Left ventricle myocardium inferior (tissue), 1 donor: ENCODE measurements at places on chromosomes 4 and X. TPM values are rescaled to one million over a fixed set of nuclear protein-coding genes. Genes with fewer than 3 reads are reported as not detected.

The STPG2 gene
- total RNA-seq = not detected

- H3K27ac ChIP-seq = no peak overlapping the region
- no peak for DNase-seq
- H3K27me3 ChIP-seq = no peaks in the 10 kb centered on the region
- H3K4me3 ChIP-seq = no peak overlapping the region
Observed at GRCh38 chrX:37921758-37922157, 74.4 kb upstream of the DYNLT3 start.

- no peaks in the 10 kb centered on the region for H3K27me3 ChIP-seq
- no peak overlapping the region for H3K4me3 ChIP-seq
- no peak overlapping the region for H3K27ac ChIP-seq
- H3K4me1 ChIP-seq = no peaks in the 10 kb centered on the region
- no peak for DNase-seq
Observed at GRCh38 chr4:184500748-184501589, 26.6 kb upstream of the IRF2 start.

The CFAP47 gene
- total RNA-seq = not detected

DNA sequence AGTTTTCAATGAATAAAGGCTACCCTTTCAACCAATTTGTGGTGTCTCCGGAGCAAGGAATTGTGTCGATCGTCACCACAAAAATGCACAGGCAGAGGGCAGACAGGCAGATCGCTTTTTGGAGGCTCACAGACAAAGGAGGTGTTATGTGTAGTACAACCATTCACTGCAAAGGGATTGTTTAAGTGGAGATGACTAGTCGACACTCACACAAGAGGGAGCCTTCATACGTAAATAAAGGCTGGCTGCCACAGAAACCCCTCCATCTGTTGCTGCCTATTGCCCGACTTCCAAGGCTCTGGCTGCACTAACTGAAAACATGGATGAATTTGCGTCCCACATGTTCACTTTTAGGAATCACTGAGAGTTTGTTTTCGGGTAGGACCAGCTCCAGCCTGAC is 281.1 kb downstream of the NKX6-1 start:
- DNase-seq = no peak
- no peak overlapping the region for H3K27ac ChIP-seq
- no peaks in the 10 kb centered on the region for H3K36me3 ChIP-seq
- no peaks in the 10 kb centered on the region for H3K27me3 ChIP-seq
- H3K4me3 ChIP-seq = no peak overlapping the region

DNA sequence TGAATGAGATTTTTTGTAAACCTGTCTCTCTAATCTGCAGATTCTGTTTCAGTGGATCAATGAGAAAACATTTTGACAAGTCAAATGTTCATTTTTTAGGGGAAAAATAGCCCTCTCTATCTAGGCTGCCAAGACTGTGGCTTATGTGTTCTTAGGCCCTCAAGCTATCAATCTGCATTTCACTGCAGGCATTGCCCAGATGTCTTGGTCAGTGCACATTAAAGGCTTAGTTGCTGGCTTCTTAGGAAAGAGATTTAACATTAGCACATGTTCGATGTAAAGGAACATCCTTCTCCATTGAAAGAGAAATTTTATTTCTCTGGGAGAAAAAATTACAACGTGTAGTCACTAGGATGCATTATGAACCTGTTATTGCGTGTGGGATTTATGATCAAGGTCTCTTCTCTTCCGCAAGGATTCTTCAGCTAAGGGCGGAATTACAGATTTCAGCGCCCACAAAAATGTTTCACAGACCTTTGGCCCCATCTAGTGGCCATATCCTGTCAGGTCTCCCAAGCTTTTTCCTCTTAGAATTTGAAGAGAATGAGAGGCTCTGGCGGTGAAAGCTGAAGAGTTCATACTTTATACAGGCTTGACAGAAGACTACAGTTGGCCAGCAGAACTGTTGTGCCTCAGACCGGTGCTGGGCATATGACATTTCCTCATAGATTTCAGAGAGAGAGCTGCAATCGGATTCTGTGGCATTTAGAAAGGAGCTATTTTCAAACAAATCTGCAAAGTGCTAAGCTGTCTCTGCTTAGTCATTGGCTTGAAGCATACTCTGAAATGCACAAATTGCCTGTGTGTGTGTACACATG is 144.6 kb upstream of the NOCT start:
- H3K4me1 ChIP-seq = peaks cover 17% of the 10 kb centered on the region
- H3K27ac ChIP-seq = no peak overlapping the region
- no peak overlapping the region for H3K4me3 ChIP-seq
- peak; percentile 26 for DNase-seq
- no peaks in the 10 kb centered on the region for H3K36me3 ChIP-seq

The NUP62CL gene
- 1.1 TPM for total RNA-seq

DNA sequence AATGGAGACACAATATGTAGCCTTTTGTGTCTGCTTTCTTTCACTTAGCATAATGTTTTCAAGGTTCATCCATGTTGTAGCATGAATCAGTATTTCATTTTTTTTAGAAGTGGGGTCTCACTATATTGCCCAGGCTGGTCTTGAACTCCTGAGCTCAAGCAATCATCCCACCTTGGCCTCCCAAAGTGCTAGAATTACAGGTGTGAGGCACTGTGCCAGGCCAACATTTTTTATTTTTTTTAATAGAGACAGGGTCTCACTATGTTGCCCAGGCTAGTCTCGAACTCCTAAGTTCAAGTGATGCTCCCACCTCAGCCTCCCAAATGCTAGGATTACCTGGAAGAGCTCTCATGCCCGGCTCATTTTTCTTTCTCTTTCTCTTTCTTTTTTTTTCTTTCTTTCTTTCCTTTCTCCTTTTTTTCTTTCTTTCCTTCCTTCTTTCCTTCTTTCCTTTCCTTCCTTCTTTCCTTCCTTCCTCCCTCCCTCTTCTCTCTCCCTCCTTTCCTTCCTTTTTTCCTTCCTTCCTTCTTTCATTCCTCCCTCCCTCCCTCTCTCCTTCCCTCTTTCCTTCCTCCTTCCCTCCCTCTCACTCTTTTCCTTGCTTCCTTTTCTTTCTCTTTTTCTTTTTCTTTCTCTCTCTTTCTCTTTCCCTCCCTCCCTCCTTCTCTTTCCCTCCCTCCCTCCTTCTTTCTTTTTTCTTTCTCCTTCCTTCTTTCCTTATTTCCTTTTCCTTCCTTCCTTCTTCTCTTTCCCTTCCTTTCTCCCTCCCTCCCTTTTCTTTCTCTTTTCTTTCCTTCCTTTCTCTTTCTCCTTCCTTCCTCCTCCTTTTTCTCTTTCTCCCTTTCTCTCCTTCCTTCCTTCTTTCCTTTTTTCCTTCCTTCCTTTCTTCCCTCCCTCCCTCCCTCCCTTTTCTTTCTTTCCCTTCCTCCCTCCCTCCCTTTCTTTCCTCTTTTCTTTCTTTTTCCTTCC is 10.1 kb upstream of the RPL39 start:
- no peaks in the 10 kb centered on the region for H3K4me1 ChIP-seq
- H3K4me3 ChIP-seq = no peak overlapping the region
- H3K36me3 ChIP-seq = no peaks in the 10 kb centered on the region
- DNase-seq = no peak
- H3K27me3 ChIP-seq = no peaks in the 10 kb centered on the region

DNA sequence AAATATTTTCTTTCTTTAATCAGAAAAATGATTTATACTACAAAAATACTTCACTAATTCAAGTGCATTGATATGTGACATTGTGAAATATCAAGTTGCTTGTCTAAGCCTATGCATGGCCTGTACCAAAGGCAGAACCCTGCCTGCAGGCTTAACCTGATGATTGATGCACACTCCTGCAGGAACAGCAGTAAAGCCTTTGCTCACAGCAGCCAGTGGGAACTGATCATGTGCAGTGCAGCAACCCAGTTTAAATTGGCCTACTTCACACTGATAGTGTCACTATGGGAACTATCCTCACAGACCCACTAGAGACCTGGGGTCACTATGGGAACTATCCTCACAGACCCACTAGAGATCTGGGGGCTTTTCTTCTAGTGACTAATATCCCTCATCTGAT is 603.8 kb downstream of the RAPGEF2 start:
- H3K27ac ChIP-seq = no peak overlapping the region
- no peak for DNase-seq
- no peaks in the 10 kb centered on the region for H3K4me1 ChIP-seq
- no peaks in the 10 kb centered on the region for H3K27me3 ChIP-seq
- no peak overlapping the region for H3K4me3 ChIP-seq

DNA sequence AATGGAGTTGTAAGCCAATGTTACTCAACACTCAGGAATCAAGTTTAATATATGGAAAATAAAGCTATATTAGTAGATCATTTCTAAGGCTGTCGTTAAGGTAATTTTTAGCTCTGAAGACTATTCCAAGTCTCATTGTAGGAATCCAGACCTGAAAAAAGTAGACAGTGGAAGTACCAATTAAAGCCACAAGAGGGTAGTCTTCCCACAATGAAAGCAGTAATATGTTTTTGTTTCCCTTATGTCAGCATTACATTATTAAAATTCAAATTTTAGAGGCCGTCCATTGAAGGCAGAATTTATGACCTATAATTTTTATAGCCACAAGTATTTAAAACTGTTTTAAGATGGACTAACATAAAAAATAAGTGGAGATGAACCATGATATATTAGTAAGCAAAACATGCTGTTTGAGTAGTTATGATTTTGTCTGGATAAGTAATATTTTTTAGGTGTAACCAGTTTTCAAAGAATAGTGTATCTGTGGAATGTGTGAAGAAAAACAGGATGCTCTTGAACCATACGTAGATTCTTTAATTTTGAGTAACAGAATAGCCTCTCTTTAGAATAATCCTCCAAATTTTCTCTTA is 372.6 kb upstream of the TECRL start:
- H3K36me3 ChIP-seq = no peaks in the 10 kb centered on the region
- H3K4me1 ChIP-seq = no peaks in the 10 kb centered on the region
- no peak overlapping the region for H3K4me3 ChIP-seq
- H3K27ac ChIP-seq = no peak overlapping the region
- H3K27me3 ChIP-seq = no peaks in the 10 kb centered on the region
- no peak for DNase-seq

- no peak overlapping the region for H3K4me3 ChIP-seq
- H3K36me3 ChIP-seq = peaks cover 55% of the 10 kb centered on the region
- H3K27ac ChIP-seq = no peak overlapping the region
- no peak for DNase-seq
- H3K4me1 ChIP-seq = peaks cover 9% of the 10 kb centered on the region
- H3K27me3 ChIP-seq = no peaks in the 10 kb centered on the region
Observed at GRCh38 chr4:82906469-82906868, 5.9 kb downstream of the THAP9 start.

DNA sequence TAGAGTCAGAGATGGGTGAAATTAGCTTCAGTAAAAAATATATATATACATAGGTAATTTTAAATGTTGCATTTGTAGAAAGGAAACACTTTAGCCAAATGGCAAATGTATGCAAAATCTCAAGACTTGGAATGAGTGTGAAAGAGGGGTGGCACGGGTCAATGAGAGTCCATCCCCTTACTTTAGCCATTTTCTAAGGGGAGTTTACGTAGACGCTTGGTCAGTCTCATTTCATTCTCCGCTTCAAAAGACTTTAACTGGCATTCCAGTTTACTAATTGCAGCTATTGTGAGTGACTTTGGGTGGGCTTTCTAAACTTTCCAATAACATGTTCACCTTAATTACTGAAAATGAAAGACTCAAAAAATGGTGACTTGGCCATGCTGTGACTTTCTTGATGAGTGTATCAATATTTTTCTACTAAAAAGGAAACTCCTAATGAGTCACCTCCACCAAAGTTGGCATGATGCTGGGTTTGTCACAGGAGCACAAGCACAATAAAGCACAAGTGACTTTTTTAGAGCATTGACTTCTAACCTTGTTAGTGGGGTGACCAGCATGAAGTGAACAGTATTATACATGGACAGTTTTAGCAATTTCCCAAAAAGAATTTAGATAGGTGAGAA is 356.0 kb upstream of the RASGEF1B start:
- peaks cover 8% of the 10 kb centered on the region for H3K4me1 ChIP-seq
- no peak for DNase-seq
- no peaks in the 10 kb centered on the region for H3K27me3 ChIP-seq
- H3K36me3 ChIP-seq = no peaks in the 10 kb centered on the region
- no peak overlapping the region for H3K4me3 ChIP-seq
- H3K27ac ChIP-seq = no peak overlapping the region

The MAGEC1 gene
- total RNA-seq = not detected

DNA sequence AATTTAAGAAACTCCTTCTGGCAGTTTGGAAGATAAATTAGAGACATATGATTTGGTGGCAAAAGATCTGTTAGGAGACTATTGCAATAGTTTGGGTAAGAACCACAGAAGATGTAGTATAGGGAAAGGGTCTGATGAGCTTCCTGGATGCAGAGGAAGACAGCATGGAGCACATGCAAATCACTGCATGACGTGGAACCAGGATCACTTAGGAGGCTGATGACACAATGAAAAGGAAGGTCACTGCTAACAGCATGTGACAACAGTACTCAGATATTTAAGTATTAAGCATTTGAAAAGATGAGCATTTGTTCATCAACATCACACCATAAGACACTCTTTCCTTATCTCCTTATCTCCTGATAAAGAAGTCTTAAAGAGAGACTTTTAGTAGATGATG is 167.8 kb upstream of the LDB2 start:
- no peak for DNase-seq
- H3K27me3 ChIP-seq = no peaks in the 10 kb centered on the region
- no peaks in the 10 kb centered on the region for H3K36me3 ChIP-seq
- H3K4me3 ChIP-seq = no peak overlapping the region
- no peak overlapping the region for H3K27ac ChIP-seq

The TBC1D19 gene
- total RNA-seq = 8.6 TPM

DNA sequence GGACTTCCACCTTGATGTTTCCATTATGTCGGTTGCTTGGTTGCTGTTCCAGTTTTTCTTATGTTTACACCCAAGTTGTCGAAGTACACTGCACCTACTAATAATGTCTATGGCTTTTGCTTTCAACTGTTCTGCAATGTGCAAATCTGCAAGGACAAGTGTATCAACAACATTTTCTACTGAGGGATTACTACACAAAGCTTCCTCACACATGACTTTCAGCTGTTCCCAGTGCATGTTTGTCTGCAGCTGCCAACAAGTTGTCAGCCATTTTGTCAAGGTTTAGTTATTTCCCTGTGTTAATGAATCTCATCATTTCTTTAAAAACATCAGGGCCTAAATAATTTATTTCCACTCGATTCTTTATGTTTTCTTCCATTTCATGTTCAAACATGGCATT is 45.4 kb upstream of the UGT2A3 start:
- no peak overlapping the region for H3K4me3 ChIP-seq
- no peaks in the 10 kb centered on the region for H3K36me3 ChIP-seq
- no peaks in the 10 kb centered on the region for H3K27me3 ChIP-seq
- no peak for DNase-seq

DNA sequence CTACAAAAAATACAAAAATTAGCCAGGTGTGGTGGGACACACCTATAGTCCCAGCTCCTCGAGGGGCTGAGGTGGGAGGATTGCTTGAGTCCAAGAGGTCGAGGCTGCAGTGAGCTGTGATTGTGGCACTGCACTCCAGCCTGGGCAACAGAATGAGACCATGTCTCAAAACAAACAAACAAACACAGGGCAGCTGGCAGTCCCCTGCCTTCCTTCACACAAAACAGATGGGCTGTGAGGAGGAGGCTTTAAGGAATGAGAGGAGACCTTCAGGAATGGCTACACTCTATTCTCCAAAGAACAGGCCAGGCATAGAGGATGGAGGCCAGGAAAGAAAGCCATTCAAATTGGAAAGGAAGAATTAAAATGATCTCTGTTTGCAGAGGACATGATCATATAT is 65.6 kb upstream of the MAML3 start:
- no peaks in the 10 kb centered on the region for H3K4me1 ChIP-seq
- H3K4me3 ChIP-seq = no peak overlapping the region
- H3K27ac ChIP-seq = no peak overlapping the region
- no peak for DNase-seq

- H3K4me3 ChIP-seq = no peak overlapping the region
- no peak overlapping the region for H3K27ac ChIP-seq
- no peaks in the 10 kb centered on the region for H3K36me3 ChIP-seq
- DNase-seq = no peak
- H3K4me1 ChIP-seq = peaks cover 7% of the 10 kb centered on the region
- H3K27me3 ChIP-seq = no peaks in the 10 kb centered on the region
Observed at GRCh38 chr4:138891631-138892031, 124.0 kb upstream of the NOCT start.
